EL (cell line): ENCODE measurements at places on chromosomes 1 and 21.

GRCh38 chr1:3444736-3445135 is 9.7 kb upstream of the ARHGEF16 start:
- DNase-seq: no peak

- no peak for DNase-seq
Measured at GRCh38 chr1:62625415-62625814, 28.1 kb downstream of the ANGPTL3 start.

- no peak for DNase-seq
Measured at GRCh38 chr1:2544093-2544874, 11.9 kb upstream of the TNFRSF14 start.

DNA sequence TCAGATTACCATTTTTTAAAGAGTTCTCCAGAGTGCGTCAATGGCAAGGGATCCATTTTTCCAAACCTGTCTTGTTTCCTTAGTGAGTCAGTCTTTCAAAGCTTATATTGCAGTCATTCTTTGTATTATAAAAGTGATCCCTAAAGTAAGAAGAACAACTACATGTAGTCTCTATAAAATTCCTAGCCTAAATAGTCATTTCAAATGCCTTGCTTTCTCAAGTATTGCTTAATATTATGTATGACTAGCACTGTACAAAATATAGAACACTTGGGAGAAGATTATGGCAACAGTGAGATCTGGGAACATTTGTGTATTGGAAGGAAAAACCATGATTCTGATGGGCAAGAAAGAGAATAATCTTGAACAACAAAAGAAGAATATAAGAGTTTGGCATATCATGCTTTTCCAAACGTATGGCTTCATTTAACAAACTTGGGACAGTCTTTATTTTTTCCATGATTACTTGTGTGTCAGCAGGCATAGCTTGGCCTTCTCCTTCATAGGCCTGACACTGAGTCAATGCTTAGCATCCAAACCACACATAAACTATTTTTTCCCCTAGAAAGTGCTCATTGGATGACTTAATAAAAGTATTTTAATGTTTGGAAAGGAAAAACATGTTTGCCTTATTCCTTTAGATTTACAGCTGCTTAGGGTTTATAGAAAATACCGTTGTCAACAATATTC is 547.4 kb downstream of the LTN1 start:
- DNase-seq: peak; percentile 76

- peak; percentile 5 for DNase-seq
Measured at GRCh38 chr1:166980818-166981217, 5.5 kb upstream of the ILDR2 start.

DNA sequence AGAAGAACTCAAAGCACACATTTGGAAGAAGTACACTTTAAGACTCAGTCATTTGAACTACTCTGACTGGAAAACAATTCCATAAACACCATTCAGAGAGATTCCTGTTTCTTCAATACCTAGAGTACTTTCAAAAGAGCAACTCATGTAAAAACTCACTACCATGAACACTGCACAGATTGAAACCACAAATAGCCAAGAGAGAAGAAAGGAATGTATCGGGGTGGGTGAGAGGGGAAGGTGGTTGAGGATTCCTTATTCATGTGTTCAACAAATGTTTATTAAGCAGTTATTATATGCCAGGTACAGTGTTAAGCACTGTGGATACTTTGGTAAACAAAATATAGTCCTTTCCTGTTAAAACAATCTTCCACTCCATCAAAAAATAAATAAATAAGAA is 64.7 kb downstream of the NRIP1 start:
- peak; percentile 80 for DNase-seq

GRCh38 chr1:22930240-22930912 is 42.3 kb downstream of the LACTBL1 start:
- peak; percentile 49 for DNase-seq

DNA sequence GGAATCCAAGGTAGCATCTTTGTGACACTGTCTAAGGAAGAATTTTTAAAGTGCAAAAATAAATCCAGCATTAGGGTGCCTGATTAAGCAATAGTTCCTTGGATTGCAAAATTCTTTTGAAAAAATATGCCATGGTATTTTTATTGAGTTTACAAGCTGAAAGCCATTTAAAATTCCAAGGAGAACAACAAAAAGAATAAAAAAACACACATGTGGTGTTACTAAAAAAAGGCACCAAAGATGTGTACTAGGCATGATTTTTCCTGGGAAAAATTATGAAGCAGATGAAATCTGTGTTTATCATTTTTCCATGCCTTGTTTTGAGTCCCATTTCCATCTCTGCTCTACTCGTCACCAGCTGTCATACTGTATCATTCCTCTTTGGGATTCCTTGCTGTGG is 157.0 kb upstream of the ZNHIT6 start:
- DNase-seq: peak; percentile 25

- peak; percentile 23 for DNase-seq
Measured at GRCh38 chr1:221696027-221696426, 45.9 kb downstream of the DUSP10 start.

DNA sequence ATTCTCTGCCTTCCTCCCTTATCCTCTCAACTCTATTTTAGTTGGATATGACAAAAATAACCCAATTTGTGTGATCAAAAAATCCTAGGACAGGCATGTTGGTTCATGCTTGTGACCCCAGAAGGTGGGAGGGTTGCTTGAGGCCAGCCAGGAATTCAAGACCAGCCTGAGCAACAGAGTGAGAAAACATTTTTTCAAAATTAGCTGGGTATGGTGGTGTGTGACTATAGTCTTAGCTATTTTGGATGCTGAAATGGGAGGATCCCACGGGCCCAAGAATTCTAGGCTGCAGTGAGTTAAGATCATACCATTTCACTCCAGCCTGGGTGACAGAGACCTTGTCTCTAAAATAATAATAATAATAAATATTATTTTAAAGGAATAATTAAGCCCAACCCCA is 1383.1 kb upstream of the ADGRL2 start:
- DNase-seq: peak; percentile 87

- DNase-seq: peak; percentile 6
Measured at GRCh38 chr1:35535243-35535642, 22.0 kb downstream of the KIAA0319L start.

DNA sequence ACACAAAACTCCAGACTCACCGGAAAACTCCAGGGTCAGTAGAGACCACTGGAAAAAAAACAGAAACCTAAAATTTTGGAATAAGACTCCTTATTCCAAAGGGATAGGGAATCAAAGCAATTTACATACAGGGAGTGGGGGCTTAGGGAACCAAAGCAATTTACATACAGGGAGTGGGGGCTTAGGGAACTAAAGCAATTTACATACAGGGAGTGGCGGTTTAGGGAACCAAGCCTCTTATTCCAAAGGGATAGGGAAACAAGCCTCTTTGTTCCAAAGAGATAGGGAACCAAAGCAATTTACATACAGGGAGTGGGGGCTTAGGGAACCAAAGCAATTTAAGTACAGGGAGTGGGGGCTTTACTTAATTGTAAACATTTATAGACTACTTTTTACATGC is 28.4 kb upstream of the TTLL7 start:
- no peak for DNase-seq

DNA sequence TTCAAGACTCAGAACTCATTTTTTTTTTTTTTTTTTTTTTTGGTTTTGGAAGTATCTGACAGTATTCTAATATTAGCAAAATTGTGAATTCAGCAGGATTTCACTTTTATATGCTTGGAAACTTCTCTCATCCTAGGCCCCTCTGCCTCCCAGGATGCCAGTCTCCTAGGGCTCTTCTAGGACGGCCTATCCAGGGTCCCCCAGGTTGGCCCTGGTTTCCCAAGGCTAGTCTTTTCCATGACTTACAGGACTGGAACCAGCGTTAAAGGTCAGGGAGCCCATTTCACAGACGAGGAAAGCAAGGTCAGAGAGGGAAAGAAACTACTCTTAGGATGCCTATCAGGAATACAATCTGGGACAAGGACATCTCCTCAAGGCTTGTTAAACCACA is 412.5 kb downstream of the PTPRU start:
- no peak for DNase-seq

GRCh38 chr21:40146216-40146837 is 279.1 kb downstream of the PCP4 start:
- DNase-seq: no peak

- DNase-seq: peak; percentile 50
Measured at GRCh38 chr1:208242941-208243526, 1.1 kb downstream of the PLXNA2 start.

GRCh38 chr21:44644878-44645277 is 1.3 kb upstream of the KRTAP10-11 start:
- DNase-seq: no peak

DNA sequence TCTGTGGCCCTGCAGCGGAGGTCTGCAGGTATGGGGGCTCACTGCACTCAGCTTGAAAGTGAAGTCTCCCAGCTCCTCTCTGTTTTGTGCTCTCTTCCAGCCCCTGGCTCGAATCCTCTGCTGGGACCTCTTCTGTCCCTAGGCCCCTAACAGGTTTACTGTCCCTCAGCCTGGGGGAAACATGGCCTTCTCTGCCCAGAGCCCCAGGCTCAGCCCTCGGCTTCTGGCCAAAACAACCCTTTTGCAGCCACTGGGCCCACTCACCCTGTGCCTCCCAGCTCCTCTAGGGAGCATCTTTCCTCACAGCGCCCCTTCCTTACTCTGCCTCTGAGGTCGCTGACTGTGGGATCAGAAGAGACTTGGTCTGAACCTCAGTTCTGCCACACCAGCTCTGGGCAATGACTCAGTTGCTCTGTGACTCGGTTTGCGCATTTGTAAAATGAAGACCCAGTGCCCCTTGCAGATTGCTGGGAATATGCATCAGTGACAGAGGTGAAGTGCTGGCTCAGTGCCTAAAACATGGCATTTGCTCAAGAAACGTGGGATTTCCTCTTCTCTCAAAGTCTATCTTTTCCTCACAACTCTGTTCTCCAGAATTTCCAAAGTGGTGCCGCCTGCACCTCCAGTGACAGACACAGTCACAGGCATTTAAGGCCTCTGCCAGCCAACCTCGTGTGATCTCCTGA is 26.5 kb upstream of the TENT5C start:
- DNase-seq: no peak

- DNase-seq: peak; percentile 56
Measured at GRCh38 chr1:198936371-198937083, 297.7 kb downstream of the PTPRC start.

- peak; percentile 93 for DNase-seq
Measured at GRCh38 chr1:86207323-86207722, 50.8 kb upstream of the COL24A1 start.

DNA sequence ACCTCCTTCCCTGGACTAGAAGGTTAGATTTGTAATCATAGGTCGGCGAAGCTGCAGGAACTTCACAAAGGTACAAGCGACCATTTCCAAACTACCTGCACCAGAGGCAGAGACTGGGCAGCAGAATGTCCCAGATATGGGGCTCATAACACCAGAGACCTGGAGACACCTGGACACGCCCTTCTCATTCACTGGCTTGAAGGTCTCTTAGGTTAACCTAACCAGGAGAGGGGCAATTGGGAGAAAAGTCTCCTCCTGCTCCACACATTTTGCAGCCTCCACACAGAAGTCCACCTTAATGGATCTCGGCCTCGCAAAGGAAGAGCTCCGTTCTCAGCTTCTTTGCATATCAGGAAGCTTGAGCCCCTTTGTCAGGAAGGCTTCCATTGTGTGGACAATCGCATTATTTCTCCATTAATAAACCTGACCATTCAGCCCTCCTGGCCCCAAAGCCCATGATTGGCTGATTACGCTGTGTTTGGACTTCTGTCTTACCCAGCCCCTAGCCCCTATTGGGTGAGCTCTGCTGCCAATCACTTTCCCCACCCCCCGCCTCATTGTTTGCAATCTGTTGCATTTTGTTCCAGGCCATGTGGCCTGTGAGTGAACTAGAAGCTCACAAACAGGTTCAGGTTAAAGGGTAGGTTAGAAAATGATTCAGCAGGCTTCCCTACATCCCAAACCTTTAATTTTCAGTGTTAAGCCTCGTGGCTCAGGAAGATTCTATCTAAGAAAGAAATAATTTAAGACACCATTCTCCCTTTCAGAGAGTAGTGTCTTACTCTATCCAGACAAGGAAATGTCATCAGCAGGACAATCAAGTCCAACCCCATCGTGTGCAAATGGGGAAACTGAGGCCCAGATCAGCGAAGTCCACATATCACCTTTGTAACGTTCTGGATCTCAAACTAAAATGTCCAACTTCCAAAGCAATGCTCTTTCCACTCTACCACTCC is 2.8 kb downstream of the MYCL start:
- peak; percentile 58 for DNase-seq

- DNase-seq: peak; percentile 97
Measured at GRCh38 chr1:15948595-15949452, 27.1 kb downstream of the ZBTB17 start.

- no peak for DNase-seq
Measured at GRCh38 chr1:198967566-198967965, 328.7 kb downstream of the PTPRC start.

DNA sequence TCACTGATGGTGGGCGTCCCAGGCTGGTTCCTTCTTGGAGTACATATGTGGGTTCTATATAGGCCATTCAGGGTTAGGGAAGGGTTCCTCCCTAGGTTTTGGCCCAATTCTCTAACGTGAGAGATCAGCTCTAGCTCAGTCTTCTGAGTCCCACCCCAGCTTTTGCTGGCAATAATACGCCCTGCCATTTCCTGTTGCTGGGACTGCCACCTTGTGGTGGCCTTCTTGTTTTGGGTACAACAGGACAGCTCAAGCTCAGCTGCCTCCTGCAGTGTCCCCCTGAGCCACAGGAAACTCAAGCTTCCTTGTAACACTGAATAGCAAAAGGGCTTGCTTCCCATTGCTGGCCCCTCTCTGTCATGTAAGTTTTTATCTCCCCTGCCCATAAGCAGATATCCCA is 77.8 kb downstream of the BACH1 start:
- peak; percentile 43 for DNase-seq

GRCh38 chr1:153133743-153134142 is 16.9 kb downstream of the SPRR2G start:
- DNase-seq: no peak
